ENCODE measurements at places on chromosomes 16 and 17.
A peak's percentile ranks its signal among the peaks of the same experiment; 100 is the strongest.

- no peak for DNase-seq
These were observed 163.1 kb upstream of the NOL11 start for GRCh38 chr17:67554634-67555033.

- DNase-seq, result no peak
These were observed 149.2 kb downstream of the MAF start for GRCh38 chr16:79451196-79451816.

- no peak for DNase-seq
These were observed 36.5 kb downstream of the RCVRN start for GRCh38 chr17:9868552-9868951.

- DNase-seq, result no peak
These were observed 44.7 kb downstream of the FOXK2 start for GRCh38 chr17:82564241-82564640.

DNA sequence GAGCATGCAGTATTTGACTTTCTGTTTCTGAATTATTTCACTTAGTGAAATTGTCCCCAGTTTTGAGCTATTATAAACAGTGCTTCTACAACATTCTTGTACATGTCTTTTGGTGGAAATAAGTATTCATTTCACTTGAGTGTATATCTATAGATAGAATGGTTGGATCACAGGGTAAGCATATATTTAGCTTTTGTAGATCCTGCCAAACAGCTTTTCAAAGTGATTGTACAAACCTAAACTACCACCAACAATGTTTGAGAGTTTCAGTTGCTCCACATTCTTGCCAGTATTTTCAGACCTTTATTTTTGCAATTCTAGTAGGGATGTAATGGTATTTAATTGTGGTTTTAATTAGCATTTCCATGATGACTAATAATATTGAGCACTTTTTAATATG, 91.6 kb downstream of the CCT6B start:
- DNase-seq, result no peak

- DNase-seq, result no peak
These were observed 53.0 kb downstream of the IRX3 start for GRCh38 chr16:54233615-54234014.

- peak; percentile 45 for DNase-seq
These were observed 30.5 kb downstream of the SNTB2 start for GRCh38 chr16:69217433-69217832.

GRCh38 chr16:88420496-88420895, 32.6 kb upstream of the ZFPM1 start:
- no peak for DNase-seq

- DNase-seq, result no peak
These were observed 174.6 kb downstream of the ABCA8 start for GRCh38 chr17:68780596-68780995.

DNA sequence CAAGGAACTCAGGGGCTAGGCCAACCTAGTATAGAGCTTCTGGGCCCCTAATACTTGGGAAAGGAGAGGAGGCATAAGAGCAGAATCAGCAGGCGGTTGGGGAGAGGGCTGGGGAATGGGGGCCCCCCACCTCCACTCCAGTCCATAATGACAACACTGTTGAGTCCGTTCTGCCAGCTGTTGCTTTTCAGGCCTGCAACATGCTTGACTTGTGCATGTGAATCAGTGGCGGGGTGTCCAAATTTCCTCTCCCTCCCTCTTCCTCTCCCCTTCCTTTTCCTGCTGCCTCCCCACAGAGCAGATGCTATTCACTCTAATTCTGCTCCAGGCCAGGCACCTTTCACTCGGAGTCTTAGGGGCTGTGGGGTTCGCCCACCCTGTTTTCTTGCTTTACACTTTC, 31.7 kb downstream of the SGSM2 start:
- DNase-seq, result no peak

- no peak for DNase-seq
These were observed 130.8 kb upstream of the IRX3 start for GRCh38 chr16:54417384-54417783.

- DNase-seq, result no peak
These were observed 85.0 kb upstream of the DNAJA2 start for GRCh38 chr16:47058295-47059086.

- no peak for DNase-seq
These were observed 803 bp upstream of the TLCD2 start for GRCh38 chr17:1710807-1711553.

DNA sequence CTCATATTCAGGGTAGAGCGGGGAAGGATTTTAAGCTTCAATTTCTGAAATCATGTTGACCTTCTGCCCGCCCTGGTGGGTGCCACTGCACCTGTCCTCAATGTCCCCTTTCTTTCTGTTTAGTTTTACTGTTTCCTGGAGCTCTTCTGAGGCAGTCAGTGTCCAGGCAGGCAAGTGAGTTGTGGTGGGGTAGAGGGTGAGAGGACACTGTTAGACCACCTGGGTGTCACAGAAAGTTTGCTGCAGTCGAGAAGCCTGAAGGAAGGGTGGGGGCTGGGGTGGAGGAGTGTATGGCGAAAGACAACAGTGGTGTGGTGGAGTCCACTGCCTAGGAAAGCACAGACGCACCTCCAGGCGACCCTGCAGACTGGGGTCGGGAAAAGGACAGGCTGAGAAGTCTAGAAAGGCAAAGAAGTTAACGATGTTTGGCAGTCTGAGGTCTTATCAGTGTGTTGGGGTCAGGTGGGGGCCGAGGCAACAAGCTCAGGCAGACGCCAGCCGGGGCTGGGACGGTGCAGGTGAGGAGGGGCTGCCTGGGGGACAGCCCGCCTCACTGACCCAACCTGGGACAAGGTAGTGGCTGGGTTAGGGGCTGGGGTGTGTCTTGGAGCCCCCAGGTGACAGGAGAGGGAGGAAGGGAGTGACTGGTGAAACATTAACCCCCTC, 23.3 kb upstream of the HOXB13 start:
- DNase-seq, result no peak

DNA sequence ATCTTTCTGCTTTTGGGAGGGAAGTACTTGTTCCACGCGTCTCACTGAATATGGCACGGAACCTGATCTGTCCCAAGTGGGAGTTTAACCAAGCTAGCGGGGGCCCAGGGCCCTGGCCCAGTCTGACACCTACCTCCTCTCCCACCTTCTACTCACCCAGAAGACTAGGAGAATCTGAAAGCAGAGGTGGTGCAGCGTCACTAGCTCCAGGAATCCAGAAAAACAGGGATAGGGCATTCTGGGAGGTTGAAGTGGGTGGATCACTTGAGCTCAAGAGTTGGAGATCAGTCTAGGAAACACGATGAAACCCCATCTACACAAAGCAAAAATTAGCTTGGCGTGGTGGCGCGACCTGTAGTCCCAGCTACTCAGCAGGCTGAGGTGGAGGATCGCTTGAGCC, 163.5 kb upstream of the ZNF267 start:
- no peak for DNase-seq

- DNase-seq, result no peak
These were observed 12.9 kb downstream of the SLC13A5 start for GRCh38 chr17:6699997-6700947.

DNA sequence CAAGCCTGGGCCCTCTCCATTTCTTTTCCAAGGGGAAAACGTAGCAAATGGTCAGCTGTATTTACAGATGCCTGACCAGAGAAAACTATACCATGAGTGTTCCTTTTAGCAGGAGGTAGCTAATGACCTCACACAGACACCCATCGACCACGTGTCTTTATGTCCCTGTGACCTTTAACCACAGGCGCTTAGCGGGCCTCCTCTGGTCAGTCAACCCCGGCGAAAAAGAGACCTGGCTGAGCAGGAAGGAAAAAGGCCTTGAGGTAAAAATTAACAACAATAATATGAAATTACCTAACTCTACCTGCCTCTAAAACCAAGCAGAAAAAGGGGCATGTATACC, 9.1 kb downstream of the NUDT16L1 start:
- no peak for DNase-seq

DNA sequence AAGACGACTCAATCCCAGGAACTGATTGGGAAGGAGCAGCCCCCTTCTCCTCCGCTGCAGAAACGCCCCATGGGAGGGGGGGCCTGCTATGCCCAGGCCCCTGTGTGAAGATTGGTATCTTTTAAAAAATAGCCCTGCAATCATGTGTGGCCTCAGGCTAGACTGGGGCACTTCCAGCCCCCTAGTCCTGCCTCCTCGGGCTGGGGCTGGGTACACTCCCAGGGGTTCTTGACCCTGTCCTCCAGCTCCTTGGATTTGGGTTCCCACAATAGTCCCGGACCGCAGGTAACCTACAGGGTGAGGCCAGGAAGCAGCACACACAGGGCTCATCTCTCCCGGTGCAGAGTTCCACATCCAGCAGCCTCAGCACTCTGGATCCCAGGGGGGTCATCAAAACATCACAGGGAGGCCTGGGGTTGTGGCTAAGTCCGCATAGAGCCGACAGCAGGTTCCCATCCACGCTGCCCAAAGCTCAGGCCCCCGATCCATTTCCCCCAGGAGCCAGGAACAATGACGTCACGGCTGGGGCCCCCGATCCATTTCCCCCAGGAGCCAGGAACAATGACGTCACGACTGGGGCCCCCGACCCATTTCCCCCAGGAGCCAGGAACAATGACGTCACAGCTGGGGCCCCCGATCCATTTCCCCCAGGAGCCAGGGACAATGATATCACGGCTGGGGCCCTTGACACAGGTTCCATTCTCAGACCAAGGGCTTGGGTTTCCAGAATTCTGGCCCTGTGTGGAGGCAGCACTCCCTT, 202.4 kb downstream of the IRF8 start:
- DNase-seq, result no peak

DNA sequence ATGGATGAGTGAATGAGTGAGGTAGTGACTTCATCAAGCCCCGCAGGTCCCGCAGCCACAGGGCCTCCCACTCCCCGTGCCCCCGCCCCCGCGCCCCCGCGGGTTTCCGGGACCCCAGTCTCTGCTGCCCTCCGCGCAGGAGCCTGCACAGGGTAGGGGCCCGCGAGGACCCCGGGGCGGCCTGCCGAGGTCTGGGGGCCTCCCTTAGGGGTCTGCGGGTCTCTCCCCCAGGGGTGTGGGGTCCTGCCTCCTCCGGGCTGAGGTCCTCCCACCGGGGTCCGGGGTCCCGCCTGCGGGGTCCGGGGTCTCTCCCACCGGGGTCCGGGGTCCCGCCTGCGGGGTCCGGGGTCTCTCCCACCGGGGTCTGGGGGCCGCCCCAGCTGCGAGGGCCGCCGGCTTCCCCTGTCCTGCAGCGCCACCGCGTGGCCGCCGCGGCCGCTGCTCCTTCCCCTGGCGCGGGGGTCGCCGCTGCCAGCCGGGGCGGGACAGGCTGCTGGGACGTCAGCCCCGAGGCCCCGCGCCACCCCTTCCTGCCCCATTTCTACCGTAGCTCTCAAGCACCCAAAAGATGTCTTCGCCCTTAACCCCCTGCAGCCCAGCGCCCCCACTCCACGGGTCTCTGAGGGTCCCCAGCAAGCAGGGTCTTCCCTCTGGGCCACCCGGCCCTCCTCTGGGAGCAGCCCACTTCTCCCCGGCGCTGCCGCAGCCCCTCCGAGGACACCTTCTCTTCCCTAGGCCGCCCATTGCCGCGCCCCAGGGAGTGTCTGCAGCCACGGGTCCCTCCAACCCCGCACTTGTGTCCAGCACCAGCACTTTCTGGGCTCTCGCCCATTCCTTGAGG, 10.4 kb upstream of the CHMP6 start:
- DNase-seq, result peak; percentile 56

DNA sequence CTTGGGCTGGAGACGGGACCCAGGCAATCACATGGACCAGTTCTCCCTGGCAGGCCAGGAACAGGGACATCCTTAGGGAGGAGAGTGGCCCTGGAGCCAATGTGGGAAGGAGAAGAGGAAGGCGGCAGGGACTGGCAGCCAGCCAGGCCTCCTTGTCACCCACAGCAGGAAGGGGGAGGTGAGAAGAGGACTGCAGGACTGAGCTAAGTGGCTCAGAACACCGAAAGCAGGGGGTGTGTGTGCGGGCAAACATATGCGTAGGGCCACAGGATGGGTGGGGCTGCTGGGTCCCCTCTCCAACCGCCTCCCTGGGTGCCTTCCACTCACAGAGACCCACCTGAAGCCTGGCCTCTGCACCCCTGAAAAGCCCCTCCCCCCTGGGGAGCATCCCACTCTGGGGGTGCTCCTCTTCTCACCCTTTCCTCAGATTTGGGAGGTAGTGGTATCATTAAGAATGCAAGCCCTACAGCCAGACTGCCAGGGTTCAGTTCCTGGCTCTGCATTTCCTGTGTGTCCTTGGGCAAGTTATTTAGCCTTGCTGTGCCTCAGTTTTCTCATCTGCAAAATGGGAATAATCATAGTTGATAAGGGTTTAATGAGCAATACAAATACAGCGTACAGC, 8.1 kb downstream of the PNMT start:
- DNase-seq, result no peak

- no peak for DNase-seq
These were observed 212.1 kb upstream of the TNRC6C start for GRCh38 chr17:77746393-77746792.

- no peak for DNase-seq
These were observed 45.0 kb downstream of the NSRP1 start for GRCh38 chr17:30161601-30162000.

GRCh38 chr16:81752225-81752875, 26.7 kb upstream of the PLCG2 start:
- DNase-seq, result no peak

DNA sequence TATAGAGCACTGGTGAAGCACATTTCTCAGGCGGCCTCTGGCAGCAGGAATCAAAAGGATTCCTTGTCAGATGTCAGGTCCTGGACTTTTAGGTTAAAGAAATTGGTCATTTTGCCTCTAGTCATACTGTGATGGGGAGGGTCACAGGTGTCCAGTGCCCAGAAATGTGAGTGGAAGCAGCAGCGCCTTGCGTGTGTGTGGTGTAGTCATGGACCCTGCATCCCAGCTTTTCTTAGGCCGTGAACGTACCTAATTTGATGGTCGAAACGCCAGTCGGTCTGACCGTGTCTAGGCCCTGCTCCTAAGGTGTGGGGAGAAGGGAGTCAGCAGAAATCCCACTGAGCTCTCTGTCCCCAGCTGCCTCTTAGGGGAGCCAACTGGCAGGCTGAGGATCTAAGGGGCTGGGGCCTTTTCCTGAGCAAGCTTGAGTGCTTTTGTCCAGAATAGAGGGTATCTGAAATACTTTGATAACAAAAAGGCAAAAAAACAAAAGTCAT, 32.0 kb downstream of the POLR3E start:
- no peak for DNase-seq
